ENCODE measurements at places on chromosomes 1 and 21.

DNA sequence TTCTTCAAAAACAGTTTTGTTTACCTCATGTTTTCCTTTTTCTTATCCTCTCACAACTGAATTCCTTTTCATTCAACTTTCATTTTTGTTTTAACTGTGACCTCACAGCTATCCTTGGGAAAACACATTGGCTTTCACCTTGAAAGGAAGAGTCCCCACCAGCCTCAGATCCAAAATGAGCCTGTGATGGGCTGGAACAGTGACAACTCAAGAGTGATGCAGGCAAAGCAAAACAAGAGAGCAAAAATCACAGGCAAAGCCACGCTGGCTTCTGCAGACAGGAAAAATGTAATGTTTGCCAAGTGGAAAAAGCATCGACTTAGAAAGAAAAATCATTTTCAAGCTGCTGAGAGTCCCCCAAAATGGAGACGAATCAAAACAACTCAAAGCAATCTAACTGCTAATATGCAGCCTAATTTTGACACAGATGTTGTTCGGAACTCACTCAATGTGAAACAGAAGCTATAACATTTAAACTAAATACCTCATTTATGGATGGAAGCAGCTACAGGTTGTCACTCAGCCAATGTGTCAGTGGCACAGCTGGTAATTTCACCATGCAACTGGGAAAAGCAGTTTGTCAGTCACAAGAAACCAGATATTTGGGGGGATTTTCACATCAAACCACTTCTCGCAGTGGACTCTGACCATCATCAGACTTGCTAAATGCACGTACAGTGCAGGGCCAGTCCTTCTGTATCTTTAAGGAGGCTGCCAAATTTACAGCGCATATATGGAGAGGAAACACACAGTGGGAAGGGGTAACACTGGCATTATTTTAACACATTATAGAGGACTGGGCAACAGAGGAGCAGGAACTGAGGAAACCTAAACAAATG lies 50.7 kb downstream of the ALG14 start:
- H3K27me3 ChIP-seq, result no peaks in the 10 kb centered on the region
- H3K4me1 ChIP-seq, result peaks cover 24% of the 10 kb centered on the region
- DNase-seq, result no peak
- H3K36me3 ChIP-seq, result peaks cover 9% of the 10 kb centered on the region

DNA sequence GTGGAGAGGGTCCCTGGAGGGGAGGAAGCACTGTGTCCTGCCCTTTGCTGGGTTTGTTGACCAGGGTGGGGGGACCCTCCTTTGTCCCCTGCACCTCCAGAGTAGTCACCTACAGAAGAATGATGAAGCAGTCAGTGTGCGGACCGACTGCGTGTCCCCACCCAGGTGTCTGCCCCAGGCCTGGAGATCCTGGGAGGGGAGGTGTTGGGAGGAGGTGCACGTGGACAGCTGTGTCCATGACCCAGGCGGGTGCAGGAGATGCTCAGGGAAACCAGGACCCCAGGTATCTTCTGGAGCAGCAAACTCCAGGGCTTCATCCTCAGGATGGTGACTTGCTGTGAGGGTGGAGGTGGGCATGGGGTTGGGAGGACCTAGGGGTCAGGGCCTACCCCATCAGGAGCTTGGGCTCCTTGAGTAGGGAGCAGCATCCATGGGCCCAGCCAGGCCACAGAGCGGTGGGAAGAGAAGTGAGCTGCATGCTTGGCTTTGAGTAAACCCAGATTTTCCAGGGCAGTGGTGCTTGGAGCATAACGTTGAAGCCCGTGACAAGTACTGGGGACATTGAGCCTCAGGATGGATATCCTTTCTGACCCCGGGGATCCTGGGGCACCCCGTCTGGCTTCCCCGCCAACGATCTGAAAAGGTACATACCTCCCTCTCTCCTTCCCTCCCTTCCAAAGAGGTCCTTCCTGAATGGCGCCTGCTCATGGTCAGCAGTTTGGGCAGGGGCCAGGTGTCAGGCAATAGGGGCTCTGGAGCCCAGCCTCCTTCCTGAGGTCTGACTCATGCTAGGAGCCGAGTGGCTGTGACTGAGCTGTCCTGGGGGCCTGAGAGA lies 13.7 kb downstream of the ACTRT2 start:
- peaks cover 3% of the 10 kb centered on the region for H3K27me3 ChIP-seq
- H3K36me3 ChIP-seq, result no peaks in the 10 kb centered on the region
- peaks cover 5% of the 10 kb centered on the region for H3K4me1 ChIP-seq
- no peak for DNase-seq

DNA sequence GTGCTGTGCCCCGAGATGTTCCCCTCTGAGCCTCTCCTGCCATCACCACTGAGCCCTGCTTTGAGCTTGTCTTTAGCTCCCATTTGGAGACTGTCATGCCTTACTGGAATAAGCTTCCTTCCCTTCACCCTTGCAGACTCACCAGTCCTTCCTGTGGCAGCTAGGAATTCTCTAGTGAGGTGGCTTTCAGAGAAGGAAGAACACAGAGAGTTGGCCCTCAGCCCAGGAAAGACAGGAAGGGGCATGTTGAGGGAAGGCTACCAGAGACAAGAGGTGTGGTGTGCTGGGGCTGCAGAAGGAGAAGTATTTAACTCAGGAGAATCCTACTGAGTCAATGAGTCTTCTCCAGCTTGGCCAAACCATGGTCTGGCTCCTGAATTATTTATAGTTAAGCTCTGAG lies 76.3 kb downstream of the UCK2 start:
- H3K27me3 ChIP-seq, result peaks cover 8% of the 10 kb centered on the region
- H3K36me3 ChIP-seq, result peaks cover 21% of the 10 kb centered on the region
- no peak for DNase-seq
- H3K27ac ChIP-seq, result no peak overlapping the region
- no peak overlapping the region for H3K4me3 ChIP-seq

DNA sequence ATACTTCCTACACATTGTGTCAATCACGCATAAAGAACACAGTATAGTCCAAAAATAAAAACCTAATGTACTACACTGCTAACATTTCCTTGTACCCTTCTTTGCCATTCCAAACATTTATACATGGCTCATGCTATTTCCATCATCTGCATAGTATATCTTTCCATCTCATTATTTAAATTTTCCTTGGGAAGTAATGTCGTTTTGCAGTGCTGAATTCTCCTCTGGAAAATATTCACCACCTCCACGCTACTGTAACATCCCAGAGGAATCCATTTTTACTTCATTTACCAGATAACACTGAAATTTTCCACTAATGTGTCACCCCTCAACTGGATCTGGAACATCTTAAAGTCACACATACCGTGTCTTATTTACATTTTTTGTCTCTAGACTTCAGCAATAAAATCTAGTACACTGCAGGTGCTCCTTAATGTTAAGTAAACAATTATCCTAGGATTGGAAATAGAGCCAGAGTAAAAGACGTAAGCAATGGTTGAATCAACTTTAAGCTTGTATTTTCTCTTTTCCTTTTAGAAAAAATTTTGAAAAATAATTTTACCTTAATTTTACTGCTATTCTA lies 881.0 kb downstream of the AMY1C start:
- no peaks in the 10 kb centered on the region for H3K27me3 ChIP-seq
- H3K27ac ChIP-seq, result no peak overlapping the region
- DNase-seq, result no peak
- H3K36me3 ChIP-seq, result no peaks in the 10 kb centered on the region
- H3K4me3 ChIP-seq, result no peak overlapping the region
- H3K4me1 ChIP-seq, result no peaks in the 10 kb centered on the region
